ENCODE measurements at places on chromosomes 5 and 9.

DNA sequence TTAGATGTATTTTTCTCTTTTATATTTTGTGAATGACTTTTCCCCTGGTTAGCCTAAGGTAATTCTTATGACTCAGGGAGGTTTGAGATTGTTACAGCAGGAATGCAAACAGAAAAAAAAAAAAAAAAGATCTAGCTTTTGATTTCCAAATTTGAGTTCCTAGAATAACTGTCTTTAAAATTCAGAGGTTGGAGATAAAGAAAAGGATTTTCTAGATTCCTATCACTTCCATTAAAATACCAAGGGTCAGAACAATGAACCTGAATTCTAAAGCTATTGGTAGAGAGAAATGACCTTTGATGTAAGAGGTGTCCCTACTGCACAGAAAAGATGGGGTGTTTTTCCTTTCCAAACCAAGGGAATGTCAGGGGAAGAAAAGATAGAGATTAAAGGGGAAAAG is 262.5 kb downstream of the DOCK8 start:
- no peak for DNase-seq

DNA sequence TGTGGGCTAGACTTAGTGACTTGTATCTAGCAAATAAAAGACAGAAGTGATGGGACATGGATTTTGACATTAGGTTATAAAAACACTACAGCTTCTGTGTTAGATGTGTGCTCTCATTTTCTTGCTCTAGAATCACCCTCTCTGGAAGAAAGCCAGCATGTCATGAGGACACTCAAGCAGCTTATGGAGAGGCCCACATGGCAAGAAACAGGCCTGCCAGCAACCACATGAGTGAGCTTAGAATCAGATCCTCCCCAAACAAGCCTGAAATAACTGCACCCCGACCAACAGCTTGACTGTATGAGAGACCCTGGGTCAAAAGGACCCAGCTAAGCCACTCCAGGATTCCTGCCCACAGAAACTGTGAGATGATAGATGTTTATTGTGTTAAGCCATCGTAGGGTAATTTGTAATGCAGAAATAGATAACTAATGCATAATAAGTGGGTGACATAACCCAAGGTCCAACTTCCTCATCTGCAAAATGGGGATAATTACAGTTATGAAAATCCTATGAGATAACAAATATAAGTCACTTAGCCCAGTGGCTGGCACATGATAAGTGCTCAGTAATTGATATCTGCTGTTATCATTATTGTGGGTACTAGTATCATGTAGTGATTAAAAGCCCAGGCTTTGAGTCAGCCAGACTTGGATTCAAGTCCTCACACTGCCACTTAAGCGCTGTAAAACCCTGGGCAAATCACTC is 86.5 kb downstream of the KLHL3 start:
- peak; percentile 55 for DNase-seq

GRCh38 chr5:402615-403359 is 40.2 kb upstream of the EXOC3 start:
- no peak for DNase-seq

DNA sequence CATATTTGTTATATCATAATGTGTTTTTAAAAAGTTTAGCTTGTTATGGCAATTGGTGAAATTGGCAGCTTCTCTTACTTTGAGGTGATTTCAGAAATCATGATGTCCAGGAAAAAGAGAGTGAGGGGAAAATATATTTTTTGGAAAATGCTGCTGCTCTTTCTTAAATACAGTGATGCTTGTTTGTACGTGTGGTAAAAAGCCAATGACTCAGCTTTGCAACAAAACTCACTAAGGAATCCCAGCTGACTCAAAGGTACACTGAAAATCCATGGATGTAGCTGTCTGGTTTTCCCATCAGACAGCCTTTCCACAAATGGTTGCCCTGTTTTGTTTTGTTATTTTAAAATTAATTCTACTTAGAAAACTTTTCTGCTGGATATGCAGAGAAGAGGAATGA is 306.4 kb upstream of the PAPPA start:
- DNase-seq, result peak; percentile 74

GRCh38 chr5:80755626-80756025 is 100.8 kb upstream of the DHFR start:
- DNase-seq, result no peak

DNA sequence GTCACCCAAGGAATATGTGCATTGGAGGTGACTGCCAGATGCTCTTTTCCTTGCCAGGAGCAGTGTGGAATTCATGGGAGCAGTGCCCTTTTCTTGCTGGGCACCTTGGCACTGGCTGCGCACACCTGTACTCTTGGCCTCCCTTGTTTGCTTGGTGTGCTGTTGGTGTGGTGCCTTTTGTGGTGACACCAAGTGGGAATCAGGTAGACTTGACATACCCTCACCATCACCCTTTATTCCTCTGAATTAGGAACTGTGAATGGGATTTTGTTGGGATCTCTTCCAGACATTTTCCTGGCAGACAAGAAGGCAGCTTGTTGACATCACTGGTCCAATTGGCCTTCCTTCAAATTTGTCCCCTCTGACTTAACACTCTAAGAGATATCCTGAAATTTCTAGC is 82.3 kb downstream of the RAI14 start:
- DNase-seq, result no peak

DNA sequence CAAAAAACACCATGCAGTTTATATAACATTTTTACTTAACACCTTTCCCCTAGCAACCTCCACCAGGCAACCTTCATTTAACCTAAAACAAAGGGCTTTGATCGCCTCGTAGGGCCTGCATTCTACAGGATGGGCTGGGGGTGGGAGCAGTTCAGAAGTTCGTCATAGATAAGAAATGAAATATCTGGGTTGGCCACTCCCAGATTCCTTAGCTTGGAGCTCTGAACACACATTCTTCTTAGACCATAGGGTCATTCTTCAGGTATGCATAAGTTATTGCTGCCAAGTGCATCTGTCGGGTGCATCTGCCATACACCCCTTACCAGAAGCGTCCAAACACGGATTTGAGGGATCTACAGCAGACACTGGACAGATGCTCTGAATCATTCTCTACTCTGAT is 4.3 kb upstream of the SLC22A5 start:
- peak; percentile 74 for DNase-seq

DNA sequence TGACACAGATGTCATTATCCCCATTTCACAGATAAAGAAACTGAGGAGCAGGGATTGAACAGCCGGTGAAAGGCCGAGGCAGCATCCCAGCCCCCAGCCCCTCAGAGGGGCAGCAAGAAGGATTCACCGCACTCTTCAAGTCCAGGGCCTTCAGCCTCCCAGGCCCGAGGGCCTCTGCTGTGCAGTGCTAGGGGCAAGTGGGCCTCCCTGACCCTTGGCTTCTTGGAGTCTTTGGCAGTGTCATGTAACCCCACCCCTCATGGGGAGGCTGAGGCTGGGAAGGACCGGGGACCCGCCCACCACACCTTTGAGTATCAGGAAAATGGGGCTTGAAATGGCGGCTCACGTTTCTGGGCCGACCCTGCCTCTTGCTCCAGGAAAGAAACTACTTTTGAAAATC is 28.7 kb upstream of the RXRA start:
- DNase-seq, result no peak

DNA sequence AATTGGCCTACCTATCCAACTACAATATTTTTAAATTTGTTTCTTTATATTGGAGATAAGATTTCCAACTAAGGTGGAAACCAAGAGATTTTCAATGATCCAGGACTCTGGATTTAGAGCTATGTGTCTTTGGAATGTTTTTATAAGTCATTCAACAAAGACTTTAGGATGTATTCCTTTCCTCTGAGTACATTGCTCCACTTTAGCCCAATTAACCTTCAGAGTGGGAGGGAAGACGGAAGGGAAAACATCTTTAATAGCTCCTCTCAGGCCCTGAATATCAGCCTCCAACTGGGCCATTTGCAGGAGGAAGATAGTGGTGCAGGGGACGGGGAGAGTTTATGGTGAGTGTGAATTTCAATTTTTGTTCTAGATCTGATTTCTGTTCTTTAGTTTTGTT is 239.2 kb downstream of the PIK3R1 start:
- DNase-seq, result peak; percentile 48

DNA sequence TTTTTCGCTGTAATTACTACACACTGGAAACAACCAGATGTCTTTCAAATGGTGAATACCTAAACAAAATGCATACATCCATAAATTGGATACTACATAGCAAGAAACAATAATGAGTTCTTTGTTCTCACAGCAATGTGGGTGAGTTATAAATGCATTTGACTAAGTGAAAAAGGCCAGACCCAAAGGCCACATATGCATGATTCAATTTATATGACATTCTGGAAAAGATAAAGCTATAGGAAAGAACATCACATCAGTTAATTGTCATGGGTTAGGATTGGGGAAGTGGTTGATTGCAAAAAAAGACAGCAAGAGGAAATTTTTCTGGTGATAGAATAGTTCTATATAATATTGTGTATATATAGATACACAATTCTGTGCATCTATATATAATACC is 198.9 kb downstream of the CYLC2 start:
- DNase-seq, result no peak

- DNase-seq, result peak; percentile 90
These were observed 406.6 kb upstream of the MEF2C start for GRCh38 chr5:89289604-89290003.

- peak; percentile 6 for DNase-seq
These were observed 474 bp downstream of the HMGCR start for GRCh38 chr5:75337366-75338021.

DNA sequence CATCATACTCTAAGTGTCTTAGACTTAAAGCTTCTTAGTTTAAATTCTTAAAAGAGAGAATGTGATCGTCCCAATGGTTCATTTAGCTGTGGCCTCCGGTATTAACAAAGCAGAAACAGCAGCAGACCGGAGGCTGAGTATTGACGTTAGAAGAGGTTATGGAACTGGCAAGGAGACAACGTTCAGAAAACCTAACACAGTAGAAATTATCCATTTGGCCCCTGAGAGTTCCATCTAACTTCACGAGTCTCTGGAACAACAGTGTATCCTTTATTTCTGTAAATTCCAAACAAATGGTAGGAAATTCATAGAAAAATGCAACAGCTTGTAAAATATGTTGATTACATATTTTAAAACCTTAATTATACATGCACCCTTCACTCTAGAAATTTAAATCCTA is 107.3 kb upstream of the PTGER4 start:
- no peak for DNase-seq
